ENCODE measurements at places on chromosomes 6 and 20.

DNA sequence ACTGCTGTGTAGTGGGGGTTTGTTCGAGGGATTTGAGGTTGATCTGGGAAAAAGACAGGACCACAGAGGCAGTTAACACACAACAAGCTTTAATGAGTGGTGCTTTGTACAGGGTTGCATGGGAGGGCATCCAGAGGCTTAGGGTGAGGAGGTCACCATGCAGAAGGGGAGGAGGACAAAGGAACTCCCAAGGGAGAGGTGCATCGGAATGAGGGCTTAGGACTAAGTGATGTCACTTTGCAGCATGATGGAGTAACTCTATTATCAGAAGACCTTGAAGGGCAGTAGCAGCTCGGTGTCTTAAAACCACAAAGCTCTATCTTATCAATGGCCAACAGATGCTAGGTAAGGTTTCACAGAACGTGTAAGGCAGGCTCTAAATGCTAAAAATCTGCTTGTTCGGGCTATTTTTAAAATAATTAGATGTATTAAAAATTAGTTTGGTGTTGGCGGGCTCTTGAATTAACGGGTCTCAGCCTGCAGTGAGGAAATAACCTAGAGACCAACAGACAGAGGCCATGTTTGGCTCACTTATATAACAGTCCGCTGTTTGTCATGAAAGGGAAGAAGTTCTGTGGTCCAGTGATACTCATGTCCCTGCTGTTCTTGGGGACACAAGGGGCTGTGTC, 37.9 kb downstream of the MAN1A1 start:
- peak; percentile 88 for DNase-seq

DNA sequence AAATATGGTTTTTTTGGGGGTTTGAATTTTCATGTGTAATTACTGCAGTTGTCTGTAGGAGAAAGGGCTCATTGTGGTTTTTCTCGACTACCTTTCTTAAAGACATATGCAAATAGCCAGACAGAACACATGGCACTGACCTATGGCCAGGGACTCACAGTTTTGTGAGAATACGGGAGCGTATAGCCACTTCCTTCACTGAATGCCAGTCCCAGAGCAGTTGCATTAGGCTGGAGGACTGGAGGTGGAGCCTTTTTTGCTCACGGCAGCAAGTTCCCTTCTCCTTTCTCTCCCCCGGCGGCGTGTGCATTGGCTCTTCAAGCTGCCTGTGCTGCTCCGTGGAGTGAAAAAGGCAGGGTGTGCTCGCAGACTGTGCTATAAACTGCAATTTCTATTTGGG, 114.9 kb downstream of the AKAP7 start:
- DNase-seq = peak; percentile 78

- DNase-seq = no peak
Observed at GRCh38 chr6:30641048-30641447, 5.9 kb upstream of the C6orf136 start.

DNA sequence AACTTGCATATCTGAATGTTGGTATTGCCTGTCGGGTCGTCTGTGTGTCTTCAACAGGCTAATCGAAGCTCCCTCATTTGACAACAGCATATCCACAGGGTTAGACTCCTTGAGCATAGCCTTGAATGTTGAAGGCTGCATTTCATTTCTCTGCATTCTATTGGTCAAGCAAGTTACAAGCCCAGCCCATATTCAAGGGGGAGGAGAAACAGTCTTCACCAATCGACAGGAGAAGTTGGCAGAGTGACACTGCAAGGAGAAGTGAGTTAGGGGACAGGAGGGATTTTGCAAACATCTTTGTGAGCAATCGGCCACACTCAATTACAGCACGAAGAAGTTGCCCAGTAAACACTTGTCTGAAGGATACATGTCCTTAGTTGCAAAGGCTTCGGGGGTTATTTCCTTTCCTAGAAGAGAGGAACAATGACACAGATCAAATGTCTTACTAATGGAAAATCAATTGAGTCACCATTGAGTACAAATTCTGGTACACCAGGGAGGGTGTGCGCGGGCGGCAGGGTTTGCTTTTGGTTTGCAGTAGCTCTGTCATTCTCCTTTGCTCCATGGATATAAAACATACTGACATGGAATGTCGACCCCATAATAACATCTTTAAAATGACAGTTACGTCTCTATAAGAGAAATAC, 60.6 kb upstream of the NT5E start:
- no peak for DNase-seq

Measured in OCI-M1 (cell line).